ENCODE measurements at places on chromosomes 3 and 15.

GRCh38 chr3:57169872-57170623 is 4.9 kb upstream of the IL17RD start:
- peak; percentile 73 for DNase-seq
- H3K36me3 ChIP-seq, result no peaks in the 10 kb centered on the region
- H3K27me3 ChIP-seq, result peaks cover 43% of the 10 kb centered on the region
- peak overlapping the region; percentile 37 for H3K27ac ChIP-seq
- H3K4me3 ChIP-seq, result peak overlapping the region; percentile 78

DNA sequence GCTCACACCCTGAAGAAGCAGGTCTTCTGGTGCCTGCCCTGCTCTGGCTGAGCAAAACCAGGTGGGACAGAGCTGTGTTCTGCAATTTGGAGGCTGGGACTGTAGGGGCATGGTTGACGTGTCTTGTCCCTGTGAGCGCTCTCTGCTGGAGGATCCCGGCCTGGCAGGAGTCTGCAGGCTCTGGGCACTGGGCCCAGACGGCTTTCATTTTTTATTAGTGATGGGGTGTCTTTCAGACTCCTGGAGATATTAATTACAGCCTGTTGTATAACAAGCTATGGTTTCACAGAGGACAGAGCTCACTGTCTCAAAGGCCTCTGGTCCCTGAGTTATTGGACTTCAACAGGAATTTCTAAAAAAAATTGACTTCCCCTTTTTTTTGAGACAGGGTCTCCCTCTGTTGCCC is 29.5 kb upstream of the ZNF710 start:
- H3K27ac ChIP-seq, result peak overlapping the region; percentile 56
- no peaks in the 10 kb centered on the region for H3K27me3 ChIP-seq
- H3K4me3 ChIP-seq, result peak overlapping the region; percentile 40
- DNase-seq, result peak; percentile 6

- DNase-seq, result no peak
- peaks cover 6% of the 10 kb centered on the region for H3K27me3 ChIP-seq
- no peaks in the 10 kb centered on the region for H3K36me3 ChIP-seq
Observed at GRCh38 chr3:140199743-140200142, 264.8 kb downstream of the CLSTN2 start.

DNA sequence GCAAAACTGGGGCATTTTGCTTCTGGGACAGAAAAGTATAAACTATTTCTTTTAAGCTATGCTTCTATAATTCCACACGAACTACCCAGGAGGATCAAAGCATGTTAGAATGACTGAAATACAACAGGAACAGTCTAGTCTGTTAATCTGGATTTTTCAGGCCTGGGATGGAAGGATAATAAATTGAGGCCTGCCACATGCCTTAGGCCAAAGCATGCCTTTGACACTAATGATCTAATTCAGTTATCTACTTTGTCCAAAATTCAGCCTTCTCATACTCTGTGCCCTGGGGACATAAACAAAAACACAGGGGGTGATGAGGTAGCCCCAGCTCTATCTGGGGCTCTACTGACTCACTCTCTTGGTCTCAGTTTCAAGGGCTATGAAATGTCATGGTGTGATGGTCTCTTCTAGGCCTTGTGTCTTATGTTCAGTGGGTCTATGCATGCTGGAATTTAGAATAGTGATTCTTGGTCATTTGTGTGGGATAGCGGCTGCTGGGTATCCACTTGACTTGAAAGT is 32.5 kb downstream of the GAP43 start:
- no peak overlapping the region for H3K27ac ChIP-seq
- peaks cover 54% of the 10 kb centered on the region for H3K4me1 ChIP-seq

- H3K27me3 ChIP-seq, result no peaks in the 10 kb centered on the region
- H3K4me1 ChIP-seq, result peaks cover 8% of the 10 kb centered on the region
- peak overlapping the region; percentile 51 for H3K4me3 ChIP-seq
- DNase-seq, result no peak
Observed at GRCh38 chr3:175526609-175527280, 667.6 kb downstream of the NAALADL2 start.

DNA sequence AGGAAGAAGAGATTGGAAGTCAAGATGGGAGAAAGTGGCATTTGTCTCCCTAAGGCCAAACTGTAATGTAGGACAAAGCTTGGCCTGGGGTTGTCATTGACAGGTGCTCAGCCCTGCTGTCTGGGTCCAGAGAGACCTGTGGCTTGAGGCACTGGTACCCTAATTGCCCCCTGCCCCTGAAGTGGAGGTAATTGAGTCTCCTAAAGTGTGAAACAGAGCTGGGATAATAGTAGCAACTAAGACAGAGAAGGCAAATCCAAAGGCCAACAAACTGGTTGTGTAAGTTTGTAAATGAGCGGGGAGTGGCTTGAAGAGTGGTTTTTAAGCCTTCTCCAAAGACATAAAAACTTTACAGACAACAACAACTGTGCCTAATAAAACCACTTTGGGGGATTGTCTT is 264.2 kb upstream of the ROPN1 start:
- H3K4me1 ChIP-seq, result peaks cover 3% of the 10 kb centered on the region
- H3K4me3 ChIP-seq, result no peak overlapping the region
- no peak for DNase-seq
- no peak overlapping the region for H3K27ac ChIP-seq
- peaks cover 5% of the 10 kb centered on the region for H3K27me3 ChIP-seq

DNA sequence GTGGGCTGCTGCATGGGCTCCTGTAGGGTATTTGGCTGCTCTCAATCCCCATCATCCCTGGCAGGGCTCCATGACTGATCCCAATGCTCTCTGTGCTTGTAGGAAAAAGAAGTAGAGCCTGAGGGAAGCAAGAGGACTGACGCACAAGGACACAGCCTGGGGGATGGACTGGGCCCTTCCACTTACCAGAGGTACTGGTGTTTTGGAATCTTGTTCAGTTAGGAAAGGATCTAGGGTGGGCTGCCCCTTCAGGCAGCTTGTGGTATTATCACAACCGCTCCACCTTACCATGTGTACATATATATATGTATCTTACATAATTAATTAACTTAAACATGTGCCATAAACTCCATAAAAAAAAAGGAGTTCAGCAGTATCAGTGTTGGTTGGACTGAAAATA is 1.3 kb downstream of the SLC28A2 start:
- no peaks in the 10 kb centered on the region for H3K4me1 ChIP-seq
- no peak overlapping the region for H3K27ac ChIP-seq
- H3K36me3 ChIP-seq, result peaks cover 5% of the 10 kb centered on the region
- H3K27me3 ChIP-seq, result no peaks in the 10 kb centered on the region
- no peak overlapping the region for H3K4me3 ChIP-seq
- no peak for DNase-seq

DNA sequence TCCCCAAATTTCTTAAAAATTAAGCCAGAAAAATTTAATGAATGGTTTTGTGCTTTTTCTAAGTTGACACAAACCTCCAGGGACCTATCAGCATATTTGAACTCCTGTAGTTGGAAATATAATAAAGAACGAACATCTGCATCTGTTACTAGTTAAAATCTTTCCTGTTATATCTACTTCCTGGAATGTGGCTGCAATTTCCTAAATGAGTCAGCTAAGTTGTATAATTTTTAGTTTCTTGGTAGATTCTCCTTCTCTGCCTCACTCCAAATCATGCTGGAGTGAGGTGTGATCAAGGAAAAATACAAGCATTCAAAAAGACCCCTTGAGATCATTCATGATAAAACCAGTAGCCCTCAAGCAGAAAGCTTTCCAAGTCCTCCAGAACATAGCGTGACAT is 106.2 kb upstream of the MCTP2 start:
- DNase-seq, result no peak
- H3K27me3 ChIP-seq, result no peaks in the 10 kb centered on the region
- no peak overlapping the region for H3K4me3 ChIP-seq
- H3K36me3 ChIP-seq, result no peaks in the 10 kb centered on the region
- H3K4me1 ChIP-seq, result no peaks in the 10 kb centered on the region

DNA sequence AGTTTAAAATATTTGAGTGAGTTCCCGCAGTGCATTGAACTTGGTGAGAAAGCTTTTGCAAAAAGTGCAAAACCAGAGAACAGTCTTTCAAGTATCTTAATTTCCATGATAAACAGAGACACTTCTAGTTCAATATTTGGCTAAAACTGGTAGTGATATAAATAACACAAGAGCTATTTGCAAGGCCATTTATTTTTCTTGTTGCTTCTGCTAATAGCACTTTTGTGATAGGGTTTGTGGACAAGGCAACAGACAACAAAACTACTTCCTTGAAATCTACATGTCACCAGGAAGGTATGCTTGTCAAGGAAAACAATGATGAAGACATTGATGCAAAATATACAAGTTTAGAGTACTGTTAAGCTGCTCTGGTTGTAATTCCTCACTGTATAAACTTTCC is 1225.1 kb downstream of the OTOL1 start:
- DNase-seq, result no peak
- no peaks in the 10 kb centered on the region for H3K36me3 ChIP-seq
- H3K27ac ChIP-seq, result no peak overlapping the region
- H3K27me3 ChIP-seq, result no peaks in the 10 kb centered on the region

- DNase-seq, result no peak
- no peak overlapping the region for H3K4me3 ChIP-seq
- no peaks in the 10 kb centered on the region for H3K4me1 ChIP-seq
- no peak overlapping the region for H3K27ac ChIP-seq
- H3K36me3 ChIP-seq, result no peaks in the 10 kb centered on the region
Observed at GRCh38 chr3:165011557-165011956, 66.7 kb downstream of the SI start.

GRCh38 chr3:148723631-148724030 is 25.9 kb downstream of the AGTR1 start:
- no peaks in the 10 kb centered on the region for H3K36me3 ChIP-seq
- DNase-seq, result no peak
- no peak overlapping the region for H3K27ac ChIP-seq
- no peaks in the 10 kb centered on the region for H3K27me3 ChIP-seq
- no peak overlapping the region for H3K4me3 ChIP-seq

DNA sequence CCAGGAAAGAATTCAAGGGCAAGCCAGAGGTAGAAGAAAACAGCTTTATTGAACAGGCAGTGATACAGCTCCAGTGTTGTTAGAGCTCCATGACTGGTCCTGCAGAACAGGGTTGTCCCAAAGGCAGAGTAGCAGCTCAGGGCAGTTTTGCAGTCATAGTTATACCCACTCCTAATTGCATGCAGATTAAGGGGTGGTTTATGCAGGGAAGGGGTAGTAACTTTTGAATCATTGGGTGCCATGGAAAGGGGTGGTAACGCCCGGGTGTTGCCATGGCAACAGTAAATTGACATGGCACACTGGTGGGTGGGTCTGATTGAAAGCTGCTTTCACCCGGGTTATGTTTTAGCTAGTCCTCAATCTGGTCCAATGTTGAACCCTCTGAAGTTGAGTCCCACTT is 9.7 kb upstream of the RAB6B start:
- H3K4me1 ChIP-seq, result no peaks in the 10 kb centered on the region
- no peak overlapping the region for H3K4me3 ChIP-seq
- H3K36me3 ChIP-seq, result no peaks in the 10 kb centered on the region
- no peak overlapping the region for H3K27ac ChIP-seq

- peak; percentile 6 for DNase-seq
- H3K27me3 ChIP-seq, result peaks cover 66% of the 10 kb centered on the region
- H3K4me1 ChIP-seq, result peaks cover 7% of the 10 kb centered on the region
- H3K27ac ChIP-seq, result no peak within 1 kb of the TSS
Observed at GRCh38 chr3:123448536-123449101, at the start of gene ADCY5. Gene ADCY5, minus strand, starts transcription at chr3:123449090. Its CDS starts 545 bp downstream, at chr3:123448545.

GRCh38 chr3:87198774-87199173 is 28.3 kb upstream of the CHMP2B start:
- DNase-seq, result no peak
- H3K4me3 ChIP-seq, result no peak overlapping the region
- no peak overlapping the region for H3K27ac ChIP-seq
- H3K4me1 ChIP-seq, result no peaks in the 10 kb centered on the region
- H3K36me3 ChIP-seq, result peaks cover 5% of the 10 kb centered on the region
- peaks cover 12% of the 10 kb centered on the region for H3K27me3 ChIP-seq

DNA sequence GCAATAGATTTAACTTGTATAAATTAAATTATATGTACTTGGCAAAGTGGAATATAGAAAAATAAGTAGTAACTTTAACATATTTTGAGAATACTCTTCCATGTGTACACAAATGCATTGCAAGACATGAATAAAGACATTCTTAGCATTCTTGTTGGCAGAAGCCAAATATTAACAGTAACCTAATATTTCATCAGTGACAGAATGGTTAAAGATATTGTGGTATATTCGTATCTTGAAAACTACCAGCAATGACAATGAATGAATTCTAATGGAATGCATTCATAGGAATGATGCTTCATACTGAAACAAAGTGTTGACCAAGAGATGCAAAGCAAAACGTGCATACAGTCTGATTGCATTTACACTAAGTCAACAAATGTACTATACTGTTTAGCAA is 524.7 kb downstream of the GRM7 start:
- no peaks in the 10 kb centered on the region for H3K27me3 ChIP-seq
- no peaks in the 10 kb centered on the region for H3K36me3 ChIP-seq
- no peak overlapping the region for H3K4me3 ChIP-seq
- DNase-seq, result no peak
- H3K27ac ChIP-seq, result no peak overlapping the region

GRCh38 chr3:102827386-102827785 is 392.6 kb downstream of the ZPLD1 start:
- H3K27ac ChIP-seq, result no peak overlapping the region
- H3K4me3 ChIP-seq, result no peak overlapping the region
- H3K27me3 ChIP-seq, result no peaks in the 10 kb centered on the region
- H3K36me3 ChIP-seq, result no peaks in the 10 kb centered on the region
- no peak for DNase-seq

DNA sequence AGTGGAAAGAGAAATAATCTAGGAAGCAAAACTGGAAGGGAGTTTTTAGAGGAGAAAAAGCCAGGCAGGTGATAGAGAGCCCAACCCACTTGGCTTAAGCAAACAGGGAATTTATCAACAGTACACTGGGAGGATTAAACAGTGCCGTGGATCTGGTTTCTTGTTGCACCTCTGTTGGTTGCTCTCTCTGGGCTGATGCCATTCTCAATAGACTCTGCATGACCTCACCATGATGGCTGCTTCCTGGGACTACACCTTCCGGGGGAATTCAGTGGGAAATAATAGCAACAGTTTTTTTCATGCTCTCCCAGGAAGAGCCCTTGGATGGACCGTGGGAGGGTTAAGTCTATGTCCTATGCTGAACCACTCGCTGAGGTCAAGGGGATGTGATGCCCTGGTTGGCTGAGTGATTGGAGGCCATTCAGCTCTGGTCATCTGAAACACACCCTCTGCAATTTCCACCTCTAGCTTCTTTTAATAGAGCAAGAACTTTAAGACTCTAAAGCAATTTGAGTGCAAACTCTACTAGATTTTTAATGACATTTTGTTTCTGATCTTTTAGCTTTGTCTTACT is 74.2 kb downstream of the EPHB1 start:
- H3K27me3 ChIP-seq, result peaks cover 39% of the 10 kb centered on the region
- DNase-seq, result no peak
- no peak overlapping the region for H3K4me3 ChIP-seq
- no peaks in the 10 kb centered on the region for H3K36me3 ChIP-seq
- H3K4me1 ChIP-seq, result no peaks in the 10 kb centered on the region

- peaks cover 9% of the 10 kb centered on the region for H3K4me1 ChIP-seq
- H3K36me3 ChIP-seq, result no peaks in the 10 kb centered on the region
Observed at GRCh38 chr15:78065973-78066946, 11.3 kb downstream of the TBC1D2B start.

GRCh38 chr3:88991496-88991895 is 115.9 kb upstream of the EPHA3 start:
- H3K36me3 ChIP-seq, result no peaks in the 10 kb centered on the region
- H3K4me3 ChIP-seq, result no peak overlapping the region
- H3K4me1 ChIP-seq, result no peaks in the 10 kb centered on the region
- no peak overlapping the region for H3K27ac ChIP-seq
- no peaks in the 10 kb centered on the region for H3K27me3 ChIP-seq

- DNase-seq, result no peak
- no peak overlapping the region for H3K27ac ChIP-seq
- H3K4me1 ChIP-seq, result no peaks in the 10 kb centered on the region
Observed at GRCh38 chr15:83610901-83611685, 42.8 kb upstream of the ADAMTSL3 start.

- H3K27me3 ChIP-seq, result no peaks in the 10 kb centered on the region
- H3K27ac ChIP-seq, result peak overlapping the region; percentile 8
- H3K4me3 ChIP-seq, result no peak overlapping the region
- H3K4me1 ChIP-seq, result peaks cover 34% of the 10 kb centered on the region
- peak; percentile 57 for DNase-seq
Observed at GRCh38 chr15:88664151-88664778, 25.4 kb downstream of the ISG20 start.

Data from naive B cell (primary cell).